Activated naive CD8-positive, alpha-beta T cell treated with anti-CD3 and anti-CD28 coated beads, Interleukin-2, amount 50 U/mL, for 24 hours (primary cell): ENCODE measurements at places on chromosomes 4 and X.

- no peak for DNase-seq
- no peak overlapping the region for H3K27ac ChIP-seq
- H3K4me1 ChIP-seq: no peaks in the 10 kb centered on the region
- H3K4me3 ChIP-seq: no peak overlapping the region
- peaks cover 47% of the 10 kb centered on the region for H3K36me3 ChIP-seq
Measured at GRCh38 chr4:48553720-48554119, 63.7 kb downstream of the ZAR1 start.

- no peaks in the 10 kb centered on the region for H3K36me3 ChIP-seq
- no peak overlapping the region for H3K27ac ChIP-seq
- H3K27me3 ChIP-seq: peaks cover 2% of the 10 kb centered on the region
- H3K4me1 ChIP-seq: no peaks in the 10 kb centered on the region
- no peak overlapping the region for H3K4me3 ChIP-seq
Measured at GRCh38 chr4:141002323-141002805, 130.9 kb downstream of the RNF150 start.

GRCh38 chr4:35591035-35591434 lies 653.3 kb downstream of the ARAP2 start:
- no peaks in the 10 kb centered on the region for H3K4me1 ChIP-seq
- no peak overlapping the region for H3K4me3 ChIP-seq
- no peaks in the 10 kb centered on the region for H3K36me3 ChIP-seq
- H3K27me3 ChIP-seq: no peaks in the 10 kb centered on the region

DNA sequence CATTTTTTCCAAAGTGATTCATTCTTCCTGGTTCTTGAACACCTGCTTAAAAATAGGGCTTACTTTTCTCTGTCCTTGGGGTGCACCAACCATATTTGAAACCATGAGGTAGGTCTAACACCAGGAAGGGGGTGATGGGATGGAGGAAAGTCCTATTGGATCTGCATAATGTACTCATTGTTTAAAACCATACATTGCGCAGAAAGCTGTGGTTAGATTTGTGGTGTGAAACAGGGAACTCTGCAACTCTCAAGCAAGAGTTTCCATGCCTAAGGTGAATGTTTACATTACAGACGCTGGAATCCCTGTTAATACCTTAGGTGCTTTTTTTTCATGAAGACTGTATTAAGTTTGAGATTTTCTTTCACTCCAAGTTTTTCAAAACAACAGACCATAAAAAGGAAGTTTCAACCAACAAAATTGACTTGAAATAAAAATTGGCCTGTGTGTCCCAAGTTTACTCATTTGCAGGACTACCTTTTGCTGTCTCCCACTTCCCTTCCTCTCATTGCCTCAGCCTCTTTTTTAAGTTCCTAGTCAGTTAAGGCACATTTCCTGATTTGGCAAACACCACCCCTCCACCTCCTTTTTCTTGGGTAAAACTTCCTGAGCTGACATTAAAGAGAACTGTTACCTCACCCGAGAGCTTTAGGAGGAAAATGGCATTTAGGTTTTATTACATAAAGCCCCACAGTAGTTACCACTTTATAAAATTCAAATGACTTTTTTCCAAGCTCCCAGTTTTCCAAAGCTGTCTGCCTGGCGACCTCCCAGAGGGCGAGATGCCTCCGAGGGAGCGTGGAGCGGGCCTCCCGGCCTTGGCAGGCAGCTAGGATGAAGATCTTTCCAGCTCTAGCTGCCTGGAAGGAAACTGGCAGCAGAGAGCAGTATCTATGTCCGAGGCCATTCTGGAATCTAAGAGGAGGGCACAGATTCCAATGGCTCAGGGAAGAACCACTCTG lies 47.9 kb upstream of the RBPJ start:
- no peaks in the 10 kb centered on the region for H3K36me3 ChIP-seq
- peaks cover 6% of the 10 kb centered on the region for H3K27me3 ChIP-seq
- H3K4me3 ChIP-seq: no peak overlapping the region
- H3K27ac ChIP-seq: no peak overlapping the region
- H3K4me1 ChIP-seq: peaks cover 27% of the 10 kb centered on the region

GRCh38 chrX:112094729-112095128 lies 12.2 kb upstream of the TRPC5 start:
- no peak overlapping the region for H3K27ac ChIP-seq
- DNase-seq: no peak
- H3K27me3 ChIP-seq: no peaks in the 10 kb centered on the region
- H3K4me3 ChIP-seq: no peak overlapping the region
- no peaks in the 10 kb centered on the region for H3K36me3 ChIP-seq
- H3K4me1 ChIP-seq: no peaks in the 10 kb centered on the region

- H3K36me3 ChIP-seq: peaks cover 20% of the 10 kb centered on the region
- peak; percentile 33 for DNase-seq
- peak overlapping the region; percentile 88 for H3K27ac ChIP-seq
- peak overlapping the region; percentile 77 for H3K4me3 ChIP-seq
- H3K4me1 ChIP-seq: peaks cover 38% of the 10 kb centered on the region
- H3K27me3 ChIP-seq: no peaks in the 10 kb centered on the region
Measured at GRCh38 chr4:38805530-38806145, 1.0 kb upstream of the TLR1 start.

GRCh38 chr4:145796346-145796745 lies 116.4 kb downstream of the C4orf51 start:
- H3K27ac ChIP-seq: no peak overlapping the region
- peaks cover 8% of the 10 kb centered on the region for H3K4me1 ChIP-seq

DNA sequence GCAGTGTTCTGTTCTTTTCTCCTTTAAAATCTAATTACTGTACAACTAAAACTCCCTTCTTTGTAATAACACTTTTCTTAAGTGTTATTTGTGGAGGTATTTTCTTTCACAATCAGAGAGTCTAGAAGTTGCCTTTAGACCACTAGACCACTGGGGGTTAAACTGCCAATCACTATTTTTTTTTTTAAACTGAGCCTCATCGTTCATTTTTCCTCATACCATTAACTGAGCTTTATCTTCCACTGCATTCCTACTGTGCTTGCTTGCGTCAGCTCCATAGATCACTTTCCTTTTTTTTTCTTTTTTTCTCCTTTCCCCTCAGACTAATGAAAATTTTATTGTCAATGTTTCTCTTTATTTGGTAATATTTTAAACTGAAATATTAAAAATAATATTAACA lies 310.6 kb downstream of the PDHA2 start:
- no peaks in the 10 kb centered on the region for H3K27me3 ChIP-seq
- H3K36me3 ChIP-seq: no peaks in the 10 kb centered on the region
- DNase-seq: no peak
- no peak overlapping the region for H3K27ac ChIP-seq
- H3K4me3 ChIP-seq: no peak overlapping the region
- H3K4me1 ChIP-seq: no peaks in the 10 kb centered on the region

- no peaks in the 10 kb centered on the region for H3K36me3 ChIP-seq
- no peak overlapping the region for H3K27ac ChIP-seq
- H3K4me1 ChIP-seq: peaks cover 10% of the 10 kb centered on the region
- peak overlapping the region; percentile 78 for H3K4me3 ChIP-seq
Measured at GRCh38 chr4:72701987-72702819, 133.2 kb upstream of the ADAMTS3 start.

- no peak overlapping the region for H3K4me3 ChIP-seq
- no peaks in the 10 kb centered on the region for H3K27me3 ChIP-seq
- DNase-seq: no peak
- H3K27ac ChIP-seq: no peak overlapping the region
- no peaks in the 10 kb centered on the region for H3K36me3 ChIP-seq
- no peaks in the 10 kb centered on the region for H3K4me1 ChIP-seq
Measured at GRCh38 chr4:166972071-166972470, 262.2 kb downstream of the SPOCK3 start.

GRCh38 chr4:128475597-128475996 lies 188.0 kb upstream of the PGRMC2 start:
- H3K4me1 ChIP-seq: no peaks in the 10 kb centered on the region
- H3K27ac ChIP-seq: no peak overlapping the region
- no peaks in the 10 kb centered on the region for H3K27me3 ChIP-seq
- H3K36me3 ChIP-seq: peaks cover 3% of the 10 kb centered on the region

DNA sequence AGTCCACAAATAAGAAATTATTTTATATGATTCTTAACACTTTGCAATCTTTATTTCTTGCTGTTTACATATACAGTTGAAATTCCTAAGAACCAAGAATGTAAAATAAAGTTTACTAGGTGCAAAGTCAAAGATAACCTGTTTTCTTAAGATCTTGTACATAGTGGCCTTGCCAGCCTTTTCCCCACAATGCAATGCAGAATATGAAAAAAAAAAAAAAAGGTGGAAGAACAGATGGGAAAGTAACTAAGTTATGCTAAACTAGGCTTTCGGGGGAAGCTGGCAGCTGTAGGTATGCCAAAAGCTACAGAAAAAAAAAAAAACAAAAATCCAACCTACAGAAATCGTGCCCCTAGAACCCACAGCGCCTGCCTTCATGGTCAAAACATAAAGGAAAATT lies 1588.4 kb downstream of the STIM2 start:
- no peaks in the 10 kb centered on the region for H3K36me3 ChIP-seq
- DNase-seq: no peak
- H3K4me3 ChIP-seq: no peak overlapping the region
- no peaks in the 10 kb centered on the region for H3K4me1 ChIP-seq
- no peaks in the 10 kb centered on the region for H3K27me3 ChIP-seq

GRCh38 chr4:1802151-1802715 lies 9.1 kb downstream of the FGFR3 start:
- DNase-seq: no peak
- no peak overlapping the region for H3K4me3 ChIP-seq
- H3K4me1 ChIP-seq: no peaks in the 10 kb centered on the region
- no peaks in the 10 kb centered on the region for H3K36me3 ChIP-seq
- no peak overlapping the region for H3K27ac ChIP-seq

- H3K4me3 ChIP-seq: no peak overlapping the region
- H3K27me3 ChIP-seq: no peaks in the 10 kb centered on the region
- no peak for DNase-seq
- no peaks in the 10 kb centered on the region for H3K36me3 ChIP-seq
- H3K27ac ChIP-seq: no peak overlapping the region
Measured at GRCh38 chr4:62119195-62119594, 919.1 kb downstream of the ADGRL3 start.

DNA sequence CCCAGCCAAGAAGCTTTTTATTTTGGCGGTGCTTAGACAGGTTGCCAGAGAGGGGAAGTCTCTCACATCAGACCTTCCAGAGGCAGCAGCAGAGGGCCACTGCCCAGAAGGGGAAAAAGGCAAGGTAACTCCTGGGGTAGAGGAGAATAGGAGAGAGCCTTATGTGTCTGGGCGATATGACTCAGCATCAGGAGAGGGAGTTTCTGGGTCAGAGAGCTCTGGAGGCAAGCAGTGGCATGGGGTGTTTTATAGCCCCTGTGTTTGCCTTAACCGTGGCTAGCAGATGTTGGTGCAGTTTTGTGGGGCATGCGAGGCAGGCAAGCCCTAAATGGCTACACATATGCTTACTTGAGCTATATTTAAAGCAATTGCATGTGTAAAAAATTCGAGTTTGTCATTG lies 8.3 kb upstream of the ZXDB start:
- H3K4me3 ChIP-seq: no peak overlapping the region
- no peaks in the 10 kb centered on the region for H3K27me3 ChIP-seq
- DNase-seq: no peak
- H3K27ac ChIP-seq: no peak overlapping the region

- DNase-seq: no peak
- peaks cover 2% of the 10 kb centered on the region for H3K27me3 ChIP-seq
- no peak overlapping the region for H3K4me3 ChIP-seq
- no peak overlapping the region for H3K27ac ChIP-seq
Measured at GRCh38 chrX:9315086-9315485, 149.8 kb upstream of the TBL1X start.

GRCh38 chr4:52172166-52172565 lies 121.1 kb downstream of the SPATA18 start:
- H3K36me3 ChIP-seq: no peaks in the 10 kb centered on the region
- no peak for DNase-seq
- H3K4me3 ChIP-seq: no peak overlapping the region
- H3K27ac ChIP-seq: no peak overlapping the region
- peaks cover 2% of the 10 kb centered on the region for H3K27me3 ChIP-seq
- no peaks in the 10 kb centered on the region for H3K4me1 ChIP-seq

DNA sequence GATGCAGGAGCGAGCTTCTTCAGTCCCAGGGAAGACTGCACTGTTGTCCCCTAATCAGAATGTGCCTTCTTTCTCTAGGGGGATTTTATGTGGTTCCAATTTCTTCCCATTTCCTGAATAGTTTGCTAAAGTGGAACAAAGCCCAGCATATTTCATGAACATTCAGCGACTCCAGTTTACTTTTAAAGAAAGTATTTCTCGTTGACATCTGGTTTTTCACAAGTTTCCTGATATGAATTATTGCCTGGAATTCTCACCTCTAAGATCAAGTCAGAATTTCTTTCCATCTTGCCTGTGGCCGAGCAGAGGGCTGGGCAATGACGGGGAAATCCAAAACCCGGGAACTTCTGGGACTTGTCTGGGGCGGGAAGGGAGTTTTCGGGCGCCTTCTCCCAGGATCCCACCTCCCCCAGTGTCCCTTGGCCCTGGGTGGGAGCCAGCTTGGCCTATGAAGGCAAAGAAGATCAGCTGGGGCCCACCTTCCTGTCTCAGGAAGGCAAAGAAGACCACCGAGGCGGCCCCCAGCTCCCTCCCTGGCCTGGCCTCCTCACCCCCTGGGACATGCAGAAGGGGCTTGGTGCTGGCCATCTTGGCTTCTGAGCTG lies 15.4 kb downstream of the SORCS2 start:
- H3K27ac ChIP-seq: no peak overlapping the region
- H3K4me1 ChIP-seq: no peaks in the 10 kb centered on the region
- no peak for DNase-seq
- no peak overlapping the region for H3K4me3 ChIP-seq
